Activated naive CD4-positive, alpha-beta T cell treated with Interleukin-2 at 50 U/mL for 16 hours (primary cell): ENCODE measurements at places on chromosomes 6 and 20.

GRCh38 chr20:19644085-19644484, 114.0 kb upstream of the RIN2 start:
- DNase-seq: no peak

GRCh38 chr6:14288910-14289309, 171.3 kb downstream of the CD83 start:
- no peak for DNase-seq

DNA sequence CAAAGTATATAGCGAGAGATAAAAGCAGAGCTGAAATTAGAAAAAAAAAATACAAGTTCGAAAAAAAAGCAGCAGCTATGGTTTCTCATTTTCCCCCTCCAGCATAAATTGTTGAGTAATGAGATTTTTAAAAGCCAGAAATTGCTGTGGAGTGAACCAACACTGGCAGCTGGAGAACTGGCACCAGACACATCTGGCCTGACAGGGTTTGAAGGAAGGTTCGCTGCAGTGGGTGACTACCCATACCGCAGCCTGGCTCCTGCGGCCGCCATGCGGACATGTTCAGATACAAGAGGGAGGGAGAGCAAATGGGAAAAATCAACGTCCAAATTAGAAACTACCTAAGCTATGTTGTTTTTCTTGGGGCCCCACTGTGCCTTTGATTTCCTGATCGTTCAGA, 3.3 kb downstream of the APCDD1L start:
- no peak for DNase-seq

DNA sequence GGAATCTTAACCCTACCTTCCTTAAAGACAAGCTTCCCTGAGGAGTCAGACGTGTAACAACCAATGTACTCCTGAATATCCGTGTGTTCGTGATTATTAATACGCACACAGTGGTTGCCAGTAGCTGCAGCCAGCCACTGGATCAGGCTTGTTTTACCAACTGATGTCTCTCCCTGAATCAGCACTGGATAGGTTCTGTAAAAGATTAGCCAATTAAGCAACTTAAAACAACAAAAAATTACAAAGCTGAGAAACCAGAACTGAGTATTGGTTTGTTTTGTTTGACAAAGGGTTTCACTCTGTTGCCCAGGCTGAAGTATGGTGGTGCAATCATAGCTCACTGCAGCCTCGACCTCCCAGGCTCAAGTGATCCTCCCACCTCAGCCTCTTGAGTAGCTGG, 69.3 kb downstream of the MDN1 start:
- no peak for DNase-seq

- DNase-seq: no peak
These were observed 417.7 kb upstream of the JARID2 start for GRCh38 chr6:14828201-14828611.

- no peak for DNase-seq
These were observed 22.0 kb upstream of the PRDM1 start for GRCh38 chr6:106064142-106064541.

DNA sequence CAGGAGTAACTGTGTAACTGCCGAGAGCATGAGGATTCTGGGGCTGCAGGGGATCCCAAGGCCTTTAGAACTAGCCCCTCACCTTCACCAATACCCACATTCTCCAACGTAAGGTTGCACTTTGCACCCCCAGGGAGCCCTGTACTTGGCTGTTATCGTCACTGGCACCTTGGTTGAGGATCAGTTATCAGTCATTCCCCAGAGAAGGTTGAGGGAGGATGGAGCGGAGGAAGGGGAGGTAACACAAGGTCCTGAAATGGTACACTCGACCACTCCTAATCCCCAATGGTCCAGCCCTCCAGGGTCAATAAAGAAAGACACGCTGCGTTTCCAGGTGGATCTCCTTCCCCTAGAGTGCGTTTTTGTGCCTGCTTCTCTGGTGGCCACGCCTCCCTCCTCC, 1.1 kb upstream of the SPDEF start:
- no peak for DNase-seq

DNA sequence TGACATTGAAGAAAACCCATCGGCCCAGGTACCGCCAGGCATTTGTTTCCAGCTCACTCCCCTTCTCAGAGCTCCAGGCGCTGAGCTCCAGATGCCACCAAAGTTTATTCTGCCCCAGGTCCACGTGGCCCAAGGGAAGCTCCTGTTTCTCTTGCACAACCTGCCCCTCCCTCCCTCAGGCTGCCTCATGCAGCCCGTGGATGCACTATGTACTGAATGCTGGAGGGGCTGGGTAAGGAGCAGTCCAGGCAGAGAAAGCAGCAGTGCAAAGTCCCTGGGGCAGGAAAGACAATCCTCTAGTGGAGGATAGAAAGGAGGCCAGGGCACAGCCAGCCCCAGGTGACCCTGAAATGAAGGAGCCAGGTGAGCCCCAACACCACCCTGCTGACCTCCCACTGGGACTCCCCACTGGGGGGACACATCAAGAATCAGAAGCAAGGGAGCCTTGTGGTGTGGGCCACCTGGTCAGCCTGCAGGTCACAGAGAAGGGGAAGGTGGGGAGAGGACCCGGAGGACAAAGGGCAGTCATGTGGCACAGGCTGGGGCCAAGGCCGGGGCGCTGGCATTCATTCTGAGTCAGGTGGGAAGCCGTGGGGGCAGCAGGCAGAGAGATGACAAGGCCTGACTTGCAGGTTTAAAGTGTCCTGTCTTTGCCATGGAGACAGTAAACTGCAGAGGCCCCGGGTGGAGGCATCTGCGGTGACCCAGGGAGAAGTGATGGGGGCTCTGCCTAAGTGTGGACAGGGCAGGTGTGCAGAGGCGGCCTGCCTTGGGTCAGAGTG, 230.1 kb downstream of the PREX1 start:
- no peak for DNase-seq

- no peak for DNase-seq
These were observed 119.8 kb downstream of the TOX2 start for GRCh38 chr20:44034451-44034850.

DNA sequence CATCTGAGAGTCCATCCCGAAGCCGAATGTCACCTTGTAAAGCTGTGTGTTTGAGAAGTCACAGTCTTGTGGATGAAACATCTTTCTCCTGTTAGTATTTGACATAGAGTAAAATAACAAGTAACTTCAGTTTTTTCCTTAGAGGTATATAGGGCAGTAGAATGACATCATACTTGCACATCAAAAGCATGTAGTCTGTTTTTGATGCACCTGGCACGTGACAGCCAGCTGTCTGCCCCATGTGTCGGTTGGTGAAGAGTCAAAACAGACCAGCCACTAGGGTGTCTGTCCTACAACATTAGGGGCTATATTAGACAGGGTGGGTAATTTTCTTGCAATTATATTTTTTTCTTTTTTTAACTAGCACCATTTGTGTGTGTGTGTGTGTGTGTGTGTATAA, 70.2 kb downstream of the SNX9 start:
- peak; percentile 26 for DNase-seq

- peak; percentile 79 for DNase-seq
These were observed 16.3 kb downstream of the SS18L1 start for GRCh38 chr20:62159839-62160238.

DNA sequence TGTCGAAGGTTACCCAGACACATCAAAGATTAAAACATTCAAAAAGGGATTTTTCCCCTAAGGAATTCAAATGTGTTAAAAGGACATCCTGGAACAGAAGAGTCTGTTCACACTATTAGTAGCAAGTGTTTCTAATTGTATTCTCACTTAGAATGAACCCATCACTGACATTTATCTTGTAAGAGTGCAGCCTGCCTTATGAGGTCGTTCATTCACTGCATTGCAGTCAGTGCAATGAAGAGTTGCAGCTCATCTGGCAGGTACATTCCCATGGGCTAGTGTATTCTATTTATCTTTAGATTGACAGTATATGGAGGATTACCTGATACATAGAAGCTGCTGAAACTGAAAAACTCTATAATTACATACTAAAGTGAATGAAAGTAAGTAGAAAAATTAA, 36.5 kb downstream of the PHACTR1 start:
- no peak for DNase-seq

GRCh38 chr20:6559791-6560190, 207.7 kb upstream of the BMP2 start:
- DNase-seq: no peak

GRCh38 chr6:13488015-13488895, 855 bp upstream of the GFOD1 start:
- peak; percentile 12 for DNase-seq

- DNase-seq: no peak
These were observed 180.5 kb upstream of the PMEPA1 start for GRCh38 chr20:57890202-57890800.

GRCh38 chr20:45821947-45822346, 5.2 kb downstream of the TNNC2 start:
- DNase-seq: no peak

GRCh38 chr20:19920381-19921138, 96.6 kb upstream of the NAA20 start:
- DNase-seq: no peak

GRCh38 chr6:9801249-9801754, 613.6 kb downstream of the TFAP2A start:
- no peak for DNase-seq

DNA sequence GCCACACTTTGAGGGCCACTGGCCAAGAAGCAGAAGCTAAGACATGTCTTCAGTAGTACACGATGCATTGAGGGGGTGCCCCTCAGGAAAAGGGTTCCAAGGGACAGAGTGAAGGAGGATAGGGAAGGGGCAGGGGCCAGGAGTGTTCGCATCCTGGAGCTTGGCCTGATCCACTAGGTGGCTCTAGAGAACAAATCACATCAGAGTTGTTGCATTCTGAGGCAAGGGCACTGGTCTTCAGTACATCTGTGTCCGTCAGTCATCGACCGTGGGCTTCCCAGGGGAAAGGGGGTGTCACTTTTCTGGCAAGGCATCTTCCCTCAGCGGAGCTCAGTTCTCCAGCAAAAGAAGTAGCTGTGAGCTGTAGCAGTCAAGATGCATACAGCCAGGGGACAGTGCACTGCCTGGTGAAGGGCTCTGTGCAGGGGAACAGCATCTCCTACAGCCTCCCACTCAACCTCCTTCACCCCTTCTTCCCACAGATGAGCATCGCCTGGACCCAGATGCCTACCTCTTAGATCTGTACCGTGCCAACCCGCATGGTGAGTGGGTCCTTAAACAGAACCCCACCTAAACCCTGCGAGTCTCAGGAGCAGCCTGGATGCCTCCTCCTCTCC, 47.8 kb downstream of the ARHGAP40 start:
- DNase-seq: peak; percentile 5

DNA sequence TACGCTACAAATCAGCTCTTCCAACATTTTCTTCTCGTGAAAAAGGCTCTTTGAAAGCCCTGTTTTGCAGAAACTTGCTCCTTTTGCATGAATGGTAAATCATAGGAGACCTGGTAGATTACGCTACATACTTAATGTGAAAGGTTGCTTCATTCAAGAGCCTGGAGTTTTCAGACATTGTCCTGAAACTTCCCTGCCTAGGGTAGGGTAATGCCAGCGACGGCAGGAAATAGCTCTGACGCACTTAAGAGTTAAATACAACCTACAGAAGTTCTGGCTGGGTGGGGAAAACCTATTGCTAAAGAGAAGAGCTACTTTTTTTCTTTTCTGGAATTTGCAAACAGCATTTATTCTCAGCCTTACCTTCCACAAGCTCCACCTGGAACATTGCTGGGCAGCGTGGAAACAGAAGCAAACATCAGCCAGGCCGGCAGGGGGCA, 144.5 kb downstream of the LPA start:
- no peak for DNase-seq

DNA sequence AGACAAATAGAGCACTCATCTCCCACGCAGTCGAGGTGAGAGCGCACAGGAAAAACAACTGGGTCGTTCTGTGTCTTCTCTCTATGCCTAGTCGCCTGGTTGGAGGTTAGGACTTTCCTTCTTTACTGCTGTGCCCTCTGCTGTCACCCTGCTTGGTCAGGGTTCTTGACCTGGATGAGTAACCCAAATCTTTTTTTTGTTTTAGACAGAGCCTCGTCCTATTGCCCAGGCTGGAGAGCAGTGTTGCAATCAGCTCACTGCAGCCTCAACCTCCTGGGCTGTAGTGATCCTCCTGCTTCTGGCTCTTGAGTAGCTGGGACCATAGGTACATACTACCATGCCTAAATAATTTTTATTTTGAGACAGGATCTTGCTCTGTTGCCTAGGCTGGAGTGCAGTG, 24.5 kb downstream of the PRPF6 start:
- DNase-seq: no peak

DNA sequence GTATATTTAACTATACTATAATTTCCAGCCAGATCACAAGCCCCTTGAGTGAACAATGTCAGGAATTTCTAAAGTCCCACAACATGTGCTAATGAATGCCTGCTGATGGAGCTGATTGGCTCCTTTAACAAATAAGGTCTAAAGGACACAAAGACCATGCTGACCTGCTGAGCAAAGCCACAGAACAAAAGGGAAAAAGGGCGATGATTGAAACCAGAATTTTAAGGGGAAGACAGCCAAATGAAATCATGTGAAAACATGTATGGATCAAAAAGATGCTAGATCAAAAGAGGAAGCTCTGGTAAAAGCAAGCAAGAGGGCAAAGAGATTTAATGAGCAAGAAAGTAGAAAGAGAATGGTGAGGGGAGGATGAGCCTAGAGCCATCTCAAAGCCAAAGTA, 105.6 kb downstream of the DCDC2 start:
- no peak for DNase-seq

DNA sequence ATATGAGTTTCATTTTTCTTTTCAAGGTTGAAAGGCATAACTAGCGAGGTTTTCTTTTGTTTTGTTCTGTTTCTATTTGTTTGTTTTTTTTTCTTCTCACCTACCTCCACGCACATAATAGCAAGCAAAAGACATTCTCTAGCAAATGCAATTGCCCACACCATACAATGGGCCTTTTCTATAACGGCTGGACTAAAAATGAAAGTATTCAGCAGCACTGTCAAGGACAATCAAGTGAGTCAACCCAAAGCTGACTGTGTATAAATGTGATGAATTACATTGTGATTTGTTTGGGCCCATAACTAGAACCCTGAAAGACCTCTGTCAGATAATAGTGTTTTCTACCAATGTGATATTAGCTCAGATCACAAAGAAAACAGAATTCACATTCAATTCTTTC, 496.7 kb downstream of the RNF144B start:
- DNase-seq: no peak

GRCh38 chr6:24205020-24205492, 79.0 kb downstream of the NRSN1 start:
- no peak for DNase-seq

DNA sequence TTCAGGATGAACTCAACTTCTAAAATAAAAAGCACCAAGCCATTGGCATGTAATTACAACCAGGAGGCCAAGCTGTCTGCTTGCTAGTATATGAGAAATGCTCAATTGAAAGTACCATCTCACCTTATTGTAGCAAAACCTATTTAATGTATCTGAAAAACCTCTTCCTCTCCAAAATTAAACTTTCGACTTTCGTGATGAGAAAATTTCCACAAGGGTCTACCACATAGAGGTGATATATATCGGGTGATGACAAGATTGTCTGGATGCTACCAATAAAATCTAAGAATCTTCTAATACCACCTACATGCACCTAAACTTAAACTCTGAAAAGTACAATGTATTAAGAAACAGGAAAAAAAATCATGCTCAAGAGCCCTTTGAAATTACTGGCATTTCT, 74.2 kb downstream of the ATXN1 start:
- no peak for DNase-seq

- no peak for DNase-seq
These were observed 107.4 kb upstream of the TNFAIP3 start for GRCh38 chr6:137759624-137760023.
